ENCODE measurements at places on chromosomes 2 and 18.

- DNase-seq: no peak
These were observed 221.6 kb downstream of the RBM43 start for GRCh38 chr2:151040039-151040438.

GRCh38 chr2:141534666-141535362 is 596.0 kb downstream of the LRP1B start:
- DNase-seq: no peak

DNA sequence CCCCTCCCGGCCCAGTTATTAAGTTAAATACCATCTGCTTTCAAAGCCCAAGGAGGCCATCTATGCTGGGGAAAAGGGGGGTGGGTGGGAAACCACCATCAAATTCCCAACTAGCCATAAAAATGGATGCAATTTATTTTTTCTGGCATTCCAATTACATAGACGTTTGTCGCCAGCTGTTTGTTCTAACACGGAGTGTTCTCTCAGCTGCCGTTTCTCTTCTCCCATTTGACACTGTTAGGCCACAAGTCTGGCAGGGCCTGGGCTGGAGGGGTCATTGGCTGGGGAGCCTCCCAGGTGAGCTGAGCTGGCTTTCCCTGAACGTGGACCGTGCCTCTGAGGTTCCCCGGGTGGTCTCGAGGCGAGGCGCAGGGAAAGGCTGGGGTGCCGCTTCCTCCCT is 16.6 kb downstream of the ATOH8 start:
- DNase-seq: no peak

DNA sequence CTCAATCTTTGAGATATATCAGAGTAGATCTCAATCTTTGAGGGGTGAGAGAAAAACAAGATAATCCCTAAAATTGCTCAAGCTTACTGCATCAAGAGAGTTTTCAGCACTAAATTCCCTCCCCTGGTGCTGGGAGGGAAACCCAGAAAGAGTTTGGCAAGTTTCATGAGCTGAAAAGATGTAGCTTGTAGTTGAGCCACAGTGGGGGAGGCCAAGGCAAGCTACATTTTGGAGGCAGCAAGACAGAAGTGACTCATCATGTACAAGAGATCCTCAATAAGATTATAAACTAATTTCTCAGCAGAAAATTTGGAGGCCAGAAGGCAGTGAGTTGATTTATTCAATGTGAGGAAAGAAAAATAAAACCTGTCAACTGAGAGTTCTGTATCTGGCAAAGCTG is 308.2 kb downstream of the PIEZO2 start:
- no peak for DNase-seq

- DNase-seq: no peak
These were observed 15.8 kb downstream of the CCDC74A start for GRCh38 chr2:131543385-131543891.

- DNase-seq: no peak
These were observed 14.5 kb upstream of the CIB4 start for GRCh38 chr2:26655611-26656195.

- DNase-seq: no peak
These were observed 12.6 kb upstream of the D2HGDH start for GRCh38 chr2:241721852-241722251.

DNA sequence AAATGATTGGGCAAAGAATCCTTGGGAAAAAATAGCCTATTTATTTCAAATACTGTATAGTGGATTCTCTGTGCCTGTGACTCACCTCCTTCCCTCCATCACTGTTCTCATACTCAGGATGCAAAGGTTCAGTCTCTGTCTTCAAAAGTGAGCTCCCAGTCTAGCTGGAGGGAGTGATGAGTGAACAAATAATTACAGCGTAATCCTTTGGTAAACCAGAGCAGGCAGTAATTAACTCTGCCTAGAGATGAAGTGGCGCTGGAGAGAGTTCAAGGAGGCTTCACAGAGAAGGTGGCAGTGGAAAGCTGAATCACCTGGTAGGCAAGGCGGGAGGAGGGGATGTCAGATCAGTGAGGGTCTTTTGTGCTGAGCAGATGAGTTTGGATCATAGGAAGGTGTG is 6.5 kb downstream of the DGUOK start:
- DNase-seq: no peak

GRCh38 chr18:76358774-76359173 is 136.3 kb downstream of the ZNF516 start:
- no peak for DNase-seq

GRCh38 chr18:63140038-63140450 is 179.5 kb downstream of the BCL2 start:
- DNase-seq: no peak

Data from Caco-2 (cell line).